ENCODE measurements at places on chromosomes 6 and 20.

DNA sequence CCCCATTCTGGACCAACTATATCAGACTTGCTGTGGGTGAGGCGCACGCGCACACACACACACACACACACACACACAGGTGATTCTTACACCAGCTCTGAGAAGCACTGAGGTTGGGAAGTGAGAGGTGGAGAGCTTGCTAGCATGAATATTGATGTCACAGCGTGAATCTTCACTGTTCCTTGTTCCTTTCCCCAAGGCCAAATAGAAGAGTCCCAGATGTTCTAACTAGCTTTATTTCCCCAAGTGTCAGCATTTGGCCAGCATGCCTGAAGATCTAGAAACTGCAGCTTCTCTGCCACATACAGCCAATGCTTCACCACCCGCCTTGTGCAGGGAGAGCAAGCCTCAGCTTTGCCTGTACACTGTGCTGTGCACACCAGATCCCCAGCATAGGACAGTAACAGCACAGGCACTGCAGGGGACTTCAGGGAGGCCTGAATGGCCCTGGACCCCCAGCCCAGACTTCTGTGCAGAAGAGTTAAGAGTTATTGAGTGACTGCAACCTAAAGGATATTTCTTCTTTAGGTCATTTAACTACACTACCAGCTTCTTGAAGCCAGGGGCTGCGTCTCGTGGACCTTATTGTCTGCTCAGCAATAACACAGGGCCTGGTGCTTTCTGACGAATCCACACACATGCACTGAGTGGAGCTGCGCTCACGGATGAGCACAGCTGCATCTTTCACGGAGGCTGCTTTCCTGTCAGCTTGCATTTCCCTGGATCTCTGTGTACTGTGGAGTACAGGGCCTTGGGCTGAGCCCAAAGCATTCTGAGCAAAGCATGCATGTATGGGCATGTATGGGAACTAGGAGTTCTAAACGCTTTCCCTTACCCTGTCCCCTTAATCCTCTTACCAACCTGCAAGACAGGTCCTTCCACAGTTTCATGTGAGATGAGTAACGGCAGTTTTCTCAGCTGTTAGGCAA lies 13.9 kb upstream of the CD93 start:
- DNase-seq, result no peak

DNA sequence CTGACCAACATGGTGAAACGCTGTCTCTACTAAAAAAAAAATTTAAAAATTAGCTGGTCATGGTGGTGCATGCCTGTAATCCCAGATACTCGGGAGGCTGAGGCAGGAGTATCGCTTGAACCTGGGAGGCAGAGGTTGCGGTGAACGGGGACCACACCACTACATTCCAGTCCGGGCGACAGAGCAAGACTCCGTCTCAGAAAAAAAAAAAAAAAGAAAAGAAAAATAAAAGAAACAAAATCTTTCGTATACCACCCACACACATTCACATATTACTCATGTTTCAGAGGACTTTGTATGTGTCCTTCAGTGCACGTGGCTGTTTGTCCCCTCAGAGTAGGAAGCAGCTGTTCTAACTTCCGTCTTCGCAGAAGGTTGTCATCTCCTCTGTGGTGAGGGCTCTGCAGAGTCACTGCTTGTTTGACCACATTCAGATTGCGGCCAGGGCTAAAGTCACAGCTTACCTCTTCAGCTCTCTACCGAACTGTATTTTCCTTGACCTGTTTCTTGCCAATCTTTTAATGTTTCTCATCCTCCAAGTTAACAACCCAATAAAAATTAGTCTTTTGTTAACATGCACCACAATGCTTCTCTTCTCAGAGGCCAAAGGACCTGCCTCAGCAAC lies 36.6 kb upstream of the HIVEP1 start:
- DNase-seq, result no peak

- no peak for DNase-seq
Measured at GRCh38 chr6:55286824-55287223, 40.4 kb upstream of the GFRAL start.

- no peak for DNase-seq
Measured at GRCh38 chr6:53263917-53264316, 84.8 kb downstream of the ELOVL5 start.

- DNase-seq, result no peak
Measured at GRCh38 chr20:10647471-10647870, 26.3 kb downstream of the JAG1 start.

DNA sequence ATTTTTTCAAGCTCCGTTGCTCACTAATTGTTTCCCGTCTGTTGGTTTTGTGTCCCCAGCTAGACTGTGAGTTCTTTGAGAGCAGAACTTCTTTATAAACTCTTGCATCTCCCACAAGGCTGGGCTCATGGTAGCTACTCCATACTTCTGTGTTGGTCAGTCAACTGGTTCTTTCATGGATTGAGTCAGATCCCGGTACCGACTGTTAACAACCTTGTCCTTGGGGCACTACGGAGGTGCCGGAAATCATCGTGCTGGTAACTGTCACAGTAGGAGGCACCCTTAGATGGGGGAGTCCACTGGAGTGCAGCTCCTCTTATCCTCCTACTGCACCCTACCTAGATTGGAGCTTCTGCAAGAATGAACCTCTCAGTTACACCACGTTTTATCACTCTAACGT lies 8.6 kb upstream of the STX16 start:
- no peak for DNase-seq

GRCh38 chr6:123629258-123629941 lies 7.3 kb downstream of the TRDN start:
- no peak for DNase-seq

DNA sequence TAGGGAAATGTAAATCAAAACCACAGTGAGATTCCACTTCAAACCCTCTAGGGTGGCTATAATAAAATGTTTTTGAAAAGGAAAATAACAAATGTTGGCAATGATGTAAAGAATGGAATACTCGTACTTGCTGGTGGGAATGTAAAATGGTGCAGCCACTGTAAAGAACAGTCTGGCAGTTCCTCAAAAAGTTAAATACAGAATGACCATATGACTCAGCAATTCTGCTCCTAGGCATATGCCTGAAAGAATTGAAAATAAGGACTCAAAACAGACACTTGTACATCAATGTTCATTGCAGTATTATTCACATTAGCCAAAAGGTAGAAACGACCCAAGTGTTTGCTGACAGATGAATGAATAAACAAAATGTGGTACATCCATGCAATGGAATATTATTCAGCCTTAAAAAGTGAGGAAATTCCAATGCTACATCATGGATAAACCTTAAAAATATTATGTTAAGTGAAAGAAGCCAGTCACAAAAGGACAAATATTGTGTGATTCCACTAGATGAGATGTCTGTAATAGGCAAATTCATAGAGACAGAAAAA lies 10.2 kb upstream of the RNF114 start:
- no peak for DNase-seq

- no peak for DNase-seq
Measured at GRCh38 chr20:38591474-38592410, 9.9 kb upstream of the ARHGAP40 start.

GRCh38 chr6:157533048-157533871 lies 152.3 kb downstream of the ZDHHC14 start:
- DNase-seq, result no peak

- DNase-seq, result no peak
Measured at GRCh38 chr6:42727087-42727611, 4.8 kb upstream of the PRPH2 start.

DNA sequence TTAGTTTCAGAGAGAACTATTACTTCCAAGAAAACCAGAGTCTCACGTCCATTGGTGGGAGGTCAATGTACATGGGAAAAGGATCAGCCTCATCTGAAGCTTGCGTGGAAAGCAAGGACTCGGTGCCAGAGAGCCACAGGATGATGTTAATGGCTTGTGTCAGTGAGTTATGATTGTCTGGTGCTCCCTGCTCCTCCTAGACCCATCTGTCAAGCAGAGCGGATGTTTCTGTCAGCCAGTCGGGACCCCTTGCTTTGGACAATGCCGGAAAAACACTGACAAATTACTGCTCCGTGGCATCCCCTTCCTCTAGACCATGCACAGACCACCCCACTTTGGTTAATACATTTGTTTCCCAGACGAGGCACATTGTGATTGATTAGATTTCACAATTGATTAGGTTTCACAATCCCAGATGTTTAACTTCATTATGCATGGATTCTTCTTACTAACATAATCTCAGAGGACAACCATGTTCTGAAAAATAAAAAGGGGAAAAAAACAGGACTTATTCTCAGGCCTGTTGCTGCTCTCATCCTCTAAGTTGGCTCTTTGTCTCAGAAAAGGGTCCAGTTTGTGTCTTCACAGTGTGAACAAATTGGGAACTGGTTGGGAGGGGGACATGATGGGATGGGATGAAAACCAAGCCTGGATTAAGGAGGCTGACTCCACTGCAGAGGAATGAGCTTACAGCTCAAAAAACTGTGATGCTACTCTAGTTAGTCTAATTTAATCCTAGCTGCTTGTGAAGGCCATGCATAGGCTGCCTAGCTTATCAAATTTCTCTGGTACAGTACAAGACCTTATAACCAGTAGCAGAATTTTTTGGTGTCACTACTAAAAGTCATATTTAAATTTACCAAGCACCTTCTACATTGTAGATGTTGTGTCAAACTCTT lies 51.9 kb downstream of the UNC5CL start:
- DNase-seq, result no peak

DNA sequence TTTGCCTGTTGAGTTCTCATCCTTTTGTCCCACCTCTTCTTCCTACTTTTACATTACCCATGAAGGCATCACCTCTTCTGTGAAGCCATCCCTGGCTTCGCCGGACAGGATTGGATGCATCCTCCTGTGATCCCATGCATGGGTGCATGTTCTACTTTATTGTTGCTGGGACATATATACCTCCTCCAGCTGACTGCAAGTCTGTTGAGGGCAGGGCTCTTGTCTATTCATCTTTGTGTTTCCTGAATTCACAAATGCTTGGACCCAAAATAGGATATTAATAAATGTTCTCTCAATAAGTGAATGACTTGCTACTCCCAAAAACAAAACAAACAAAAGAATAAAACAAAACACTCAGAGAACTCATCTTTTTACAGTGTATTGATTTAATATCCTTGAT lies 5.1 kb downstream of the MYB start:
- no peak for DNase-seq

GRCh38 chr6:151488226-151488625 lies 5.6 kb upstream of the CCDC170 start:
- no peak for DNase-seq

DNA sequence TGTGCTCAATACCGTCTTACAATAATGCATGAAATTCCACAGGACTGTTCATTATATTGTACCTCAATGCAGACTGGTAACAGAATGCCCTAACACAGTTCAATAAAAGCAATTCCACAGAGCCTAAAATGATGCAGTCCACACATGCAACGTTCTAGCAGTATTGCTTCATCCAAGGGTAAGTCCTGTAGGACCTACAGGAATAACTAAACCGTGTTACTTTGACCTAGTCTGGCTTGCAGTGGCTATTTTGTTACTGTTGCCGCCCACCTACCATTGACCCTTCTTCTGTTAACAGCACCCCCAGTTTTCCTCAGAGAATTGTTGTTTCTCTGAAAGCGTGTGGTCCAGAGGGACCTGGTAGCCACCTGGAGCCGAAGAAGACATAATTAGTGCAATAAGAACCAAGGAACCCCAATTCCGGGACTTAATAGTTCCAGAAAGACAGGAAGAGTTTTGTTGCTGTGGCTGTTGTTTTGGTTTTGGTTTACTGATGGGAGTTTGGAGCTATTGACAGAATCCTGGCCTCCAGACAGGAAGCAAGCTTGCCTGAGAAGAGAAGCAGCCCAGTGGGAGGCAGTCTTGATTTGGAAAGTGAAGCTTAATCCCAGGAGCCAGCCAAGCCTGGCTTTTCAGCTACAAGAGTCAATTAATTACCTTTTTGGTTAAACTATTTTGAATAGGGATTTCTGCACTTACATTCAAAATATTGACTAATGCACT lies 91.3 kb downstream of the FRK start:
- DNase-seq, result no peak

- no peak for DNase-seq
Measured at GRCh38 chr6:158819213-158819976, at the start of gene EZR. EZR (minus strand) TSS chr6:158819368; CDS start chr6:158818093, 1,275 bp downstream.

- DNase-seq, result no peak
Measured at GRCh38 chr20:25033265-25033923, 24.5 kb downstream of the ACSS1 start.

DNA sequence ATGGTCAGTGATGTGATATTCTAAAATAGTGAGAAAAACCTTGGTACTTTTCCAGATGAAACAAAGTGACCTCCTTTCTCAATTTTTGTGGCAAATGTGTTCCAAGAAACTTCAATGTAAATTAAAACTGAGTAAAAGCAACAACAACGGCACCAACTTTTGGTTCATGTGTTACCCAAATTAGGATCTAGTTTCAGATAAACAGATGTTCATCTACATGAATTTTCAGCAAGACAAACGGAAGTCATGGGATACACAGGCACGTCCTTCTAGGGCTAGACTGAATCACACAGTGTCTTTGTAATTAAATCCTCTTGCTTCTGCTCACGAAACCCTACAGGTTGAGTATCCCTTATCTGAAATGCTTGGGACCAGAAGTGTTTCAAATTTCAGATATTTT lies 915.2 kb downstream of the TFAP2A start:
- no peak for DNase-seq
